Thoracic aorta (tissue), 2 donors: ENCODE measurements at places on chromosomes 2 and 18. TPM values are rescaled to one million over a fixed set of nuclear protein-coding genes. Genes with fewer than 3 reads are reported as not detected.

DNA sequence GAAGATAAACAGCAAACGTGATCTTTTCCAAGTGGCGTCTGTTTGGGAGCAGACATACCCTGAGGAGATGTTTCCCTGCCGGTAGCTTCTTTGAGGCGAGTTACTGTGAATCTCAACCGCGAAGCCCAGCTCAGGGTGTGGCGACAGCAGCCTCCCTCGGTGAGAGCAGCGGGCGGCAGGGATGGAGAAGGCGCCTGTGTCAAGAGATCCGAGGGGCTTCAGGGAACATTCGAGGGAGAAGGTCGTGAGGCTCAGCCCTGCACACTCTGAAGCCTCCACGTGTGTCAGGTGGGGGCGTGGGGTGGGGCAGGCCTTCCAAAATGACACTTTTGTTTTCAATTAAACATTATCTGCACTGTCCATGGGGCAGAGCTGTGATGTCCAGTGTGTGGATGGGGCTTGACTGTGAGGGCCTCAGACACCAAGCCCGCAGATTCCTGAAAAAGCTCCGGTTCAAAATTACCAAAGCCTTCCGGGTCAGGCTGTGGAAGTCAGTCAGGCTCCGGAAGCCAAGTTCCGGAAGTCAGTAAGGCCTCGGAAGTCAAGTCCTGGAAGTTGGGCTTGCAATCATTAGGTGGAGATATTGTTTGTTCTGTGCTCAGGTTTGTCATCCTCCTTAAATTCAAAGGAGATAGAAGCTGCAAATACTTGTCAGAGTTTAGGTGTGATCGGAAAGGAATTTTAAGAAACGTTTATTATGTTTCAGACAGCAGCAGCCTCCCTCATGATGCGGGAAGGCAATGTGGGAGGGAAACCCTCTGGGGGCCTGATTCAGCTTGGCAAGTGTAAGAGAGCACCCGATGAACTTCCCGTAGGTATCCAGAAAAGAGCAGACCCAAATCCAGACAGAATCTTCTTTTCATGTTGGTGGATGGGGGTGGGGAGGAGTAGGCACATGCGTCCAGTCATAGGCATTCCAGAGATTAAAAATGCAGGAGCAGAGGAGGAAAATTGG lies 20.7 kb downstream of the SMIM21 start:
- no peak for DNase-seq

- no peak for DNase-seq
Measured at GRCh38 chr2:216652566-216652965, 19.3 kb downstream of the IGFBP2 start.

The NDC80 gene
- total RNA-seq: not detected

The TFCP2L1 gene
- total RNA-seq: 3.4 TPM

GRCh38 chr2:72124376-72124775 lies 23.3 kb downstream of the CYP26B1 start:
- DNase-seq: no peak

DNA sequence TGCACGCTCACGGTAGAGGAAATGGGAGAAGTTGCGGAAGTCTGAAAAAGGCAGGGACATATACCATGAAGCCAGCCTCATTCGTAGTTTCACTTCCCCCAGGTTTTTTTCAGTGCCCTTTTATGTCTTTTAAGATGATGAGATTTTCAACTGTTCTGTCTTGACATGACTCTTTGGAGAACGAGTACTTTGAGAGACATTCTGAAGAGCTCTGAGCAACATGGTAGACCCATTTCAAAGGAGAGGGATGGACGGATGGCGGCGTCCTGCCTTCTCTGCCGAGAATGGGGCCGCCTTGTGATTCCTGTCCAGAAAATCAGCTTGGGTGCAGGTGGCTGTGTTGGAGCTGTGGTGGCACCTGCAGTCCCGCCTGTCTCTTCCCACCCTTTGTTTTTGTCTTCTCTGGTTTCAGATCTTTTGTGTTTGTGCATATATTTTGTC lies 41.7 kb downstream of the SH3BP4 start:
- DNase-seq: no peak

GRCh38 chr2:37378411-37378810 lies 34.0 kb downstream of the QPCT start:
- no peak for DNase-seq

The MARCO gene
- total RNA-seq: 10.4 TPM
